ENCODE measurements at places on chromosomes 6 and 20. TPM values are rescaled to one million over a fixed set of nuclear protein-coding genes. Genes with fewer than 3 reads are reported as not detected.

C20orf144 gene
- total RNA-seq = 0.09 TPM

PPIL6 gene
- total RNA-seq = 6.9 TPM

GRM4 gene
- total RNA-seq = under 0.01 TPM

TCF21 gene
- 27.4 TPM for total RNA-seq

NR2E1 gene
- not detected for total RNA-seq

FITM2 gene
- total RNA-seq = 5.2 TPM

VGLL2 gene
- not detected for total RNA-seq

C6orf89 gene
- 52.9 TPM for total RNA-seq

CYP39A1 gene
- 22.6 TPM for total RNA-seq

MAD2L1BP gene
- total RNA-seq = 17.9 TPM

CBLN4 gene
- not detected for total RNA-seq

HCK gene
- not detected for total RNA-seq

LY6G5B gene
- total RNA-seq = 2.1 TPM

SENP6 gene
- total RNA-seq = 59.0 TPM

CTCFL gene
- total RNA-seq = not detected

MUC21 gene
- total RNA-seq = not detected

CSTF1 gene
- total RNA-seq = 24.7 TPM

Data from smooth muscle cell of bladder (primary cell).